ENCODE measurements at places on chromosomes 1 and 21. TPM values are rescaled to one million over a fixed set of nuclear protein-coding genes. Genes with fewer than 3 reads are reported as not detected.
A peak's percentile ranks its signal among the peaks of the same experiment; 100 is the strongest.

The FRRS1 gene
- 23.4 TPM for total RNA-seq

The PLA2G2A gene
- not detected for total RNA-seq

The ATP1A4 gene
- total RNA-seq: not detected

The CCDC24 gene
- total RNA-seq: 2.6 TPM

The ELAPOR1 gene
- total RNA-seq: under 0.01 TPM

The LCE2B gene
- total RNA-seq: not detected

The P3H1 gene
- total RNA-seq: 15.8 TPM

- DNase-seq: no peak
Observed at GRCh38 chr1:2466958-2467554, 9.0 kb upstream of the PLCH2 start.

DNA sequence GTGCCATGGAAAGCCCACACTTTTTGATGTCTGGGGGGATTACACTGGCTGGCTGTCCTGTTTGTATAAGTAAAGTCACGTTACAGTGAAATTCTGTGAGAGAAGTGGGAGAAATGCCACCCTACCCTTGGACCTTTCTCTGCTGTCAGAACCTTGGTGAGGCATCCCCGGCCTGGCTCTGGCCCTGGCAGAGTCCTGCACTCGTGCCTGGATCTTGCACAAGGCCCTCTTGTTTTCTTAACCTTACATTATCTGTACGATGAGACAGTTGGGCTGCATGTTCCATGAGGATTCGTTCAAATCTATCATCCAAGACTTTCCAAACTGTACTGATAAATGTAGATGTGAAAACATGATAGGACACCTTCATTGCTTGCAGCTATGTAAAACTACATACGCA is 11.4 kb downstream of the SNAP47 start:
- DNase-seq: no peak

DNA sequence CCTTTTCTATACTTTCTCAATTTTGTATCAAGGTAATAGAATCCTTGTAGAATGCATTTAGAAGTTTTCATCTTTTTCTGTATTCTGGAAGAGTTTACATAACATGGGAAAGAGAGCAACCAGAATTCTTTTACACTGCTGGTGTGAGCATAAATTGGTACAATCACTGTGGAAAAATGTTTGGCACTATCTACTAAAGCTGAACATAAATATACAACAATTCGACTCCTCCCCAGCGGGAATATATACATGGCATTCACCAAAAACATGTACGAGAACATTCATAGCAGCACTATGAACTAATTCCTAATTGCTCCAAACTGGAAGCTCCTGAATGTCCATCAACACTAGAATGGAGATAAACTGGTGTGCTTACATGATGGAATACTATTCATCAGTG is 1.8 kb upstream of the ACBD6 start:
- DNase-seq: no peak

DNA sequence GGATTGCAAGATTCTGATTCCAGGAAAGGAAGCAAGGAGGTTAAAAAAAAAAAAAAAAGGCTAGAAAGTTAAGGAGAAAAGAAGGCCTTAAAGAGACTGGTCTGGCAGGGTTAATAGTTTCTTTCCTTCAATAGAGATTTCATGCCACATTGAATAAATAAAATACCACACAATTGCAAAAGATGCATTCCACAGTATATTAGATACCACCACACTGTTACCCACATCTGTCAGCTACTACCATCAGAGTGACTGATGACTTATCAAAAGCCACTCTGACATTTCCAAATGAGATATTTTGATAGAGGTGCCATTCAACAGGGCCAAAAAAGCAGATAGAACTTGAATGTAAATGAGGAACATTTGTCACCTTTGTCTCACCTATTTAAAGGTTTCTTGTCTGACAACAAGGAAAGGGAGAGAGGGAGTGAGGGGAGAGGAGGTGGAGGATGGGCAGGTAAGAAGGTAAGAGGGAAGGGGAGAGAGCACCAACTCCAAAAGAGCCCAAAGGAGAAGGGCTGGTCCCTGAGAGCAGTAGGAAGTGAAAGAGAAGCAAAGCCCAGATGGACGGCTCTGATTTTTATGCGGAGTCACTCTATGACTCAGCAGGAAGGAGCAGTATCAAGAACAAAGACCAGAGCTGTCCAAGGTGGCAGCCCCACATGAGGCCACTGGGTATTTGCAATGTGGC is 38.3 kb downstream of the LRRN2 start:
- peak; percentile 58 for DNase-seq

DNA sequence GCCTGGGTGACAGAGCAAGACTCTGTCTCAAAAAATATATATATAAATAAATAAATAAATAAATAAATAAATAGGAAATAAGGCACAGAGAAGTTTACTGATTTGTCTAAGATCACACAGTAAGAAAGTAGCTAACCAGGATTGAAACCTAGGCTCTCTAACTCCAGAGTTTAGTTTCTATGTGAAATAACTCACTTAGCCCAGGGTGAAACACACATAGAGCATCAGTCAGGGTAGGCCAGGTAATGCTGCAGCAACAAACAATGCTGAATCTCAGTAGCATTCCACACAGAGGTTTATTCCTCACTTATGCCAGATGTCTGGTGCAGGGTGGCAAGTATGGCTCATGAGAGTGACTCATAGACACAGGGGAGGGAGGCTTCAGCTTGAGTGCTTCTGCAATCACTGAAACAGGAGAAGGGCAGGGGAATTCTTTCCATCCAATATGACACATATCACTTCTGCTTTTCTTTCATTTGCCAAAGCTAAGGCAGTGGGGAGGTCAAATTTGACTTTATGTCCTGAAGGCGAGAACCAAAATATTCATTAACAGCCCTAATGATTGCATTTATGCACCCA is 37.1 kb upstream of the KANK4 start:
- peak; percentile 94 for DNase-seq

DNA sequence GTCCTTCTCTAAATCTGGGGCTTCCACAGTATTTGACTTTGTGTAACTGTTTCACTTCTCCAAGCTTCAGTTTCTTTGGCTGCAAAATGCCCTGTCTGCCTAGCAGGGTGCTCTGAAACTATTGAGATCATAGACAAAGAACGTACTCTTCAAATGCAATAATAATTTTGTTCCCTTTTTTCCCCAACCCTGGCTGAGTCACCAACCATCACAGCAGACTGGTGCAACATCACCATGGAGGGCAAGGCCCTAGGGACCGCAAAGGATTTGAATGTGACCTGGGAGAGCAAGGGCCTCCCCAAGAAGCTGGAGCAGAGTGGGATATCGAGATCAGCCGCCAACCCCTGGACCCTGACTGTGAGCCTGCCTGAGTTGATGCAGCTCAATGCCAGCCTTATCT is 115.0 kb downstream of the FCRL5 start:
- DNase-seq: no peak

GRCh38 chr21:37855647-37856625 is 60.3 kb downstream of the KCNJ6 start:
- no peak for DNase-seq

GRCh38 chr1:14945132-14946010 is 208.2 kb upstream of the TMEM51 start:
- peak; percentile 48 for DNase-seq

- DNase-seq: no peak
Observed at GRCh38 chr1:145871994-145872924, 13.4 kb upstream of the PIAS3 start.

- DNase-seq: no peak
Observed at GRCh38 chr1:25216123-25216522, 16.2 kb downstream of the SYF2 start.

- DNase-seq: no peak
Observed at GRCh38 chr21:41242238-41242829, 74.3 kb upstream of the FAM3B start.

DNA sequence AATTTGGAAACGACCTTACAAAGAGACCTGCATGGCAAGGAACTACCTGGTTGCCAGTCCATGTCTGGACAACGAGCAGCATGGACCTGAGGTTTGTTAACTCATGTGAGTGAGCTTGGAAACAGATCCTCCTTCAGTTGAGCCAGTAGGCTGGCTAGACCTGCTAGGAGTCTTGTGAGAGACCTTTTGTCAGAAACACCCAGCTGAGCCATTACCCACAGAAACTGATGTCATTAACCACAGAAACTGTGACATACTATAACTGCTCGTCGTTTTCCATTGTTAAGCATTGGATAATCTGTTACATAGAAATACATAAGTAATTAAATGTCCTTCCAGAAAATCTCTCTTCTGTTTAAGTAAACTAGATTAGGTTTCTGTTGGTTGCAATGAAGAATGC is 211.1 kb upstream of the C21orf91 start:
- DNase-seq: no peak

GRCh38 chr1:229495782-229496181 is 12.4 kb downstream of the NUP133 start:
- DNase-seq: no peak

DNA sequence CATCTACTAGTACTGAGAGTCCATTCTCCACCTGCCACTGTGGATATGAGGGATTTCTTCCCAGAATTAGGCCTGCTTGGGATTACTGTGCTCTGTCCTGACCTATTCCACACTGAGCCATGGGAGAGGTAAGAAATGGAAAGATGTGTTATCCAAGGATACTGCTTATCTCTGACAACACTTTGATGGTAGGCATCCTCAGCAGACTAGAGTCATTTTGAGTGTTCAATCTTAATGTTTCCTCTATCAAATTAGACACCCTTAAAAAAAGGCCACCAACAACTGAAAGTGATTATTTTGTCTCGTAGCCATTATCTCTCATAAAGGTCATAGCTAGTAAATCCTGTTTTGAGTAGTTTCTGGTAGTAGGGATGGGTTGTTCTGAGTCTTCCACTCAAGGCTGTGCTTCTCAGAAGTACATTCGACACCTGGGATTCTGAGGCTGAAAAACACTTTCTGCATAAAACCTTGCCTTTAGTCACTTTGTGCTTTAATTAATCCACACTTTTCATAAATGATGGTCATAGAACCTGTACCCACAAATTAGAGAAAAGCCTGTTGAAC is 8.8 kb downstream of the ATPAF1 start:
- DNase-seq: no peak

DNA sequence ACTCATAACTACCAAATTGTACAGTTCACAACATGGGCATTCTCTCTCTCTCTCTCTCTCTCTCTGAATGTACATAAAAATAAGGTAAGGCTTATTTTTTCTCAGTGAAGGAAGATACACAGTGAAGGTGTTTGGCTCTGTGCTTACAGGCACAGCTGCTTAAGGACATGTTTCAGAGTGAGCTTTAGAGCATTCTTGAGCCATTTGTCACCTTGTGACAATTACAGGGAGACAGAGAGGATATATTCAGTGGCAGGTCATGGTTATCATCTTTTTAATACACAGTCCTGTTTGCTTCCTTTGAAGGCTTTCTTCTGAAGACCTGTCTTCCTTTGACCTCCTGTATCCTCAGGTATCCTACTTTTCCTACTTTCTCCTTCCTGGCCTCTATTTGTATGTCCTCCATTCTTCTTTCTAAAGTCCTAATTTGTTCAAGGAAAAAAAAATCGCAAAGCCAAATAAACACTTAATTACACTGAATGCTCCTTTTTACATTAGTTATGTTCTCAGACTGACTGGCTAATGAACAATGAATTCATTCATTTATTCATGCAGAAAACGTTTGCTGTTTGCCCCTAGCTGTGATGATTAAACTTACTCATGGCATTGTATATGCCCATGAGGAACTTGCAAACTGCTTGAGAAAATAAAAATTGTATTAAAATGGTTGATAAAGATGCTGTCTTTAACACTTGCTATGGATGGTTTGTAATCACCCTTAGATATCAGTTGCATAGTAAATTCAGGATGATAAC is 33.4 kb downstream of the HSD17B7 start:
- DNase-seq: no peak

DNA sequence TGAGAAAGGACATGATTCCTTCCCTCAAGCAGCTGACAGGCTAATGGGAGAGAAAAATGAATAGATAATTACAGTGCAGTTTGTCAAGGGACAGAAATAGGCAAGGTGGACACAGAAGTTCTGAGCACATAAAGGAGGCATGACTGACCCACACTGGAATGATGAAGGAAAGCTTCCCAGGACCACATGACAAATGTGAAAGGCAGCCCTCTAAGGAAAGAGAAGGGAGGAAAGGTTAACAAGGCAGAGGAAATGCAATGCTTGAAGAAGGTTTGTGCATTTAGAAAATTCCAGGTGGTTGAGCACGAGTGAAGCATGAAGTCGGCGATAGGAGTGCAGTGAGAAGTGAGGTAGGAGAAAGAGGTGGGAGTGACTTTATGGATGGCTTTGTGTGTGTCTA is 37.4 kb downstream of the LAMC2 start:
- no peak for DNase-seq

- DNase-seq: no peak
Observed at GRCh38 chr1:80365359-80366021, 1359.0 kb upstream of the ADGRL4 start.

DNA sequence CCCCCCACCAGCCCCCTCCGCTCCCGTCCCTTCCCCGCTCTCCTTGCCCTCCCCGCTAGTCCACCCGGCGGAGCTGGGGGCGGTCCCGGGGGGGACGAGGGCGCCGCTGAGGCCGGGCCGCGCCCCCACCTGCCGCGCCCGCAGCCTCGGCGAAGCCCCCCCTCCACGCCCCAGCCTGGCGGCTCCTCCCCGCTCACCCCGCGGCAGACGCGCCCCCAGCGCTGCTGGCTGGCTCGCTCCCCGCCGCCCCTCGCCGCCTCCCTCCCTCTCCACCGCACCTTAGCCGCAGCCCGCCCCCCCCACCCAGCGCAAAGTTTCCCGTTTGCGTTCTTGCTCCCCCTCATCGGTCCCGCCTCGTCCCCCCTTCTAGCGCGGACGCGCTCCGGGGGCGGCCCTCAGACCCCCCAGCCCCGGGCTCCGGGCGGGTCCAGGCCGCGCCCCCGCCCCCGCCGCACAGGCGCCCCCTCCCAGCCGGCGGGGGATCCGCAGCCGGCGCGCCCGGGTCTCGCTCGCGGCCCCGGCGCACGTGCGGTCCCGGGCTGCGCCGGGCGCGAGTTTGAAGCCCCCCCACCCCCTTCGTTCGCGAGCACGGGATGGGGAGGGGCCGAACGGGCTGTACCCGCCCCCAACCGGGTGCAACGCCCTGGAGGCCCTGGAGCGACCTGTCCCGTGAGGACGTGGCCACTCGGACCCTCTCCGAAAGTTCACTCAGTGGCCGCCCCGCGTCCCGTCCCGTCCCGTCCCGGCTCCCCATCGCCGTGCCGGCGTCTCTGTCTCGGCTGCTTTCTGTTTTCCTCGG is 623 bp downstream of the PTPRF start:
- DNase-seq: no peak

- no peak for DNase-seq
Observed at GRCh38 chr1:222751255-222751654, 14.3 kb downstream of the FAM177B start.

DNA sequence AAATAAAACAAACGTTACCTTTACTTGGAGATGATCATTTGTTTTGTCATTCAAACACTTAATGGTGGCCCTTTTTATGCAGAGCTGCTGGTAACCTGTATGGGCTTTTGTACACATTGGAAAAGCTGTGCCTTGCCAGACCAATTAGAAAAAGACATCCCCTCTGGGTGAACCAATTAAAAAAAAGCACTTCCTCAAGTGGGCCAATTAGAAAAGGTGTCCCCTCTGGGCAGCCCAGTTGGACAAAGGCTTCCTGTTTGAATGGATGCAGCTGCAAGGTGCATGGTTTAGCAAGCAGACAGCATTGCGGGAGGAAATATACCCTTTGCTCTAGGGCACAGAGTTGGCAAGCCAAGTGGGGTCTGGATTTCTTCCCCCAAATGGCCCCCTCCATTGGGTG is 21.6 kb downstream of the HUNK start:
- no peak for DNase-seq

- DNase-seq: peak; percentile 94
Observed at GRCh38 chr1:226656601-226657277, 82.3 kb downstream of the ITPKB start.

GRCh38 chr1:114034567-114035303 is 55.5 kb downstream of the OLFML3 start:
- DNase-seq: no peak
